ENCODE measurements at places on chromosomes 1 and 21. TPM values are rescaled to one million over a fixed set of nuclear protein-coding genes. Genes with fewer than 3 reads are reported as not detected.

- DNase-seq = no peak
Observed at GRCh38 chr21:33057385-33057940, 12.5 kb upstream of the OLIG1 start.

DNA sequence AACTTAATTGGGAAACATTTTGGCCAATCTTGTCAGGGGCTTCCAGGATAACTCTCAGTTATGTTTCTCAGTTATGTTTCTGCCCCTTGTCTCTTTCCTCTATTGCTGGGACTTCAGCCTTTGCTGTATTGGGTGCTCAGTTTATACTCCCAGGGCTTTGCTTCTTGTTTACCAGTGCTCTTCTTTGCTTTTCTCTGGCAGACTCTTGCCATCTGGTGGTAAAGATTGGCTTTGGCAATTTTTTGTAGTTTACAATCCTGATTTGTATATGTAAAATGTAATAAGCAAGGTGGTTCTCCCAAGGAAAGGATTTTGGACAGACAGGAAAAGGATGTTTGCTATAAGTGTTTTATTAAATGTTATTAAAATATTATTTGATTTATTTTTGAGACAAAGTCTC is 37.9 kb downstream of the FABP3 start:
- DNase-seq = no peak

DNA sequence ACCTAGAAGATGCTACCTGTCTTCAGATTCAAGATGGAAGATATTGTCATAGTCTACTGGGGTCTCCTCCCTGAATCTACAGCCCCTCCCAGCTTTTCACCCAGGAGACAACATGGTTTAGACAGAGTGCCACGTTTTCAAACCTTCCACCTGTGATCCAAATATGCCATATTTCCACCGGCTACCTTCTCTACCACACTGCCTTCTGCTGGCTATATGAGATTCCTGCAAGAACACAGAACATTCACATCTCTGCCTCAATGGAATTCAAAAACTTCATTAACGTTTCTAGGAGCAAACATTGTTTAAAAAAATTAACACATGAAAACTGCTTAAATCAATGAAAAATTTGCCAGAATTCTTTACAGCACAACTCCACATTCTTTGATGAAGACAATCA is 12.9 kb upstream of the LELP1 start:
- DNase-seq = no peak

DNA sequence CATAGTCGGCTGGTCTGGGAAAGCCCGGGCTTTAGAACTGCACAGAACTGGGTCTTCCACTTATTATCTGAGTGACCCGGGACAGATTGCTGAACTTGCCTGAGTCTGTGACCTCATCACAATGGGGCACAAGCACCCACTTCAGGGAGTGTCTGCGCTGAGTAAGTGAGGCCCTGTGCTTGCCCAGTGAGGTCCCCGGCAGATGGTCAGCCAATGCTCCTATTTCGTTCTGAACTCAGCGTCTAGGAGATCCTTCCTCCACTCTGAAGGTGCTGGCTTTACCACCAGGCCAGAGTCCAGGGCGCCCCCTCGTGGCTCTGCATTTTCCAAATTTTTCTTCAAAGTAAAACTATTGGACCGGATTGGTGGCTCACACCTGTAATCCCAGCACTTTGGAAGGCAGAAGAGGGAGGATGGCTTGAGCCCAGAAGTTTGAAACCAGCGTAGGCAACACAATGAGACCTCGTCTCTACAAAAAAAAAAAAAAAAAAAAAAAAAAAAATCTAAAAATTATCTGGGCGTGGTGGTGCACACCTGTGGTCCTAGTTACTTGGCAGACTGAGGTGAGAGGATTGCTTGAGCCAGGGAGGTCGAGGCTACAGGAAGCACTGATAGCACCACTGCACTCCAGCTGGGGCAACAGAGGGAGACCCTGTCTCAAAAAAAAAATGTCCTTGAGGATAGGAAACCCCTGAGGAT is 61.7 kb downstream of the FCRL5 start:
- peak; percentile 75 for DNase-seq

DNA sequence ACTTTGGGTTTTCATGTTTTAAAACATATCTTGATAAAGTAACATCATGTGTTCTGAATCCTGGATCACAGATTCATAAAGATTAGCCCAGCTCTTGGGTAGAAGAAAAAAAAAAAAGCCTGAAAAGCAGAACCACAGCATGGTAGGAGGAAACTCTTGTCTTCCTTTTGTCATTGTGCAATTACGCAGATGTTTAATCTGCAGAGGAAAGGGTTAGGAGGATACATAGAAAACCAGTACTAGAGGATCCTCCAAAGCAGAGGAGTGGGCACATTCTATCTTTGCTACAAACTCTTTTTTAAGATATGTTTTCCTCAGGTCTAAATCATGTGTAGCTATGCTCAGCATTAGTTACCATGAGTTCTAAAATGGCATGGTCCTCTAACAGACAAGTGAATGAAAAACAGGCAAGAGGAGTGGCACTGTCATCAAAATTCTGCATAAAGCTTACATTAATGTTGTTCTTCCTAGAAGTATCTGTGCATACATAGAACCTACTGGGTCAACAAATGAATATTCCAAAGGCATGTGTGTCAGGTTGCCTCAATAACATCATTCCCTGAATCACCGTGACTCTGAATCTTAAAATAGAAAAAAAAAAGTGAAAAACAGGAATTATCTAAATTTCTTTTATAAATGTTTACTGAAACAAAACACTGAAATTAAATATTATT is 107.0 kb downstream of the NME7 start:
- DNase-seq = no peak

S100A3 gene
- not detected for total RNA-seq

PIP5K1A gene
- 84.3 TPM for total RNA-seq

UBL4B gene
- not detected for total RNA-seq

Data from activated CD4-positive, alpha-beta memory T cell treated with anti-CD3 and anti-CD28 coated beads for 36 hours (primary cell).